ENCODE measurements at places on chromosomes 6 and 20. TPM values are rescaled to one million over a fixed set of nuclear protein-coding genes. Genes with fewer than 3 reads are reported as not detected.

BHLHE23 gene
- total RNA-seq, result not detected

GRCh38 chr6:6001443-6001842, 5.3 kb downstream of the NRN1 start:
- no peak for DNase-seq

PRKN gene
- 27.5 TPM for total RNA-seq

OLIG3 gene
- not detected for total RNA-seq

BEND6 gene
- total RNA-seq, result 0.07 TPM

All from heart right ventricle (tissue), 16 donors.